Activated T-cell treated with anti-CD3 and anti-CD28 coated beads for 48 hours (primary cell): ENCODE measurements at places on chromosomes 12 and 14.

GRCh38 chr14:85607651-85608081, 77.7 kb downstream of the FLRT2 start:
- DNase-seq, result no peak

DNA sequence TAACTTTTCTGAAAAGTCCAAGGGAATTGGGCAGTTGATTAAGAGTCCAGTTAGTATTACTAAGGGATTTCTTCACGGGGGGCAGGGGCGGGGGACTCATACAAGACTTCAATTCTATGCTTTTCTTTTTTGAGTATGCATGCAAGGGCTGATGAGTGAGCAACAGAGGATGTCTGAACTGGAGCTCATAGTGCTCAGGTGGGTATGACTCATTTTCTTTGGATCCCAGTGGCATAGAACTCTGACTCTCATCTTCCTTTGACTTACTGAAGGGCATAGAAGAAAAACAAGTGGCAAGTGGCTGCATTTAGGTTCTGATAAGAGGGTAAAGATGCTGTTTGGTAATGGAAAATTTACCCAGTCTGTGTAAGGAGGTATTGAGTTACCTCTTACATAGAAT, 749.2 kb downstream of the NOVA1 start:
- DNase-seq, result no peak

- no peak for DNase-seq
These were observed 642.1 kb downstream of the NOVA1 start for GRCh38 chr14:25955772-25956171.

- DNase-seq, result no peak
These were observed 236.3 kb downstream of the SLC25A21 start for GRCh38 chr14:36935976-36936678.

- no peak for DNase-seq
These were observed 44.6 kb upstream of the KITLG start for GRCh38 chr12:88624911-88625310.

GRCh38 chr14:38623661-38624060, 367.8 kb upstream of the CLEC14A start:
- DNase-seq, result no peak

DNA sequence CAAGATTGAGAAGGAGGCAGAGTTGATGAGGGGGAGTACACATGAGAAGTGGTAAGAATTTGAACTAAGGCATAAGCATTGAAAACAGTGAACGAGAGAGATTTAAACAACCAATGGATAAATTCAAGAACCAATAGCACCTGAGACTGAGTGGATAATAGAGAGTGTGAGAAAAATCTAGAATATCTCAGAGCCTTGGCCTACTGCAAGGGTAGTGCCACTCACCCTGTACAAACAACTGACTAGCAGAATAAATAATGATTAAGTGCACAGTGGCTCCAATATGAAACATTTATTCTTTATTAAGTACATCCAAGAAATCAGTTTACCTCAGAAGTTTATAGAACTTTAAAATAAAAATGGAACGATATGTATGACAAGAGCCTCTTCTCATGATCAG, 54.4 kb downstream of the CAPS2 start:
- no peak for DNase-seq

DNA sequence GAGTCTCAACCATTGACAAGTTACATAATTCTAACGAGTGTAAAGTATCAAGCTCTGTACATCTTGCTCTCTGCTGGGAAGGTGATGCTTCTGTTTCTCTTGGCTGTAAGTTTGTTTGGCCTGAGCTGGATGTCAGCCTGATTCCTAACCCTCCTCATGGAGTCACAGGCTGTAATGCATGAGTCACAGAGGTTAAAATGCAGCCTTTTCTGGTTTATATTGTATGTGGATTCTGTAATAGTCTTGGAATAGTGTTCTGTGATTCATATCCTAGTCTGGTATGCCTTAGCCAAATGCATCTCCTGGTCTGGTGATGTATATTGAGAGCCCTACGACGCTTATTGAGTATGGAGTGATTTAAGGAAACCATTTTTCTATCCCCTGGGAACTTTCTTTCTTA, 104.5 kb upstream of the FRMD6 start:
- DNase-seq, result no peak

- no peak for DNase-seq
These were observed 37.8 kb downstream of the ERGIC2 start for GRCh38 chr12:29343022-29343799.

- DNase-seq, result no peak
These were observed 1039.3 kb upstream of the FOXG1 start for GRCh38 chr14:27727251-27727770.

- no peak for DNase-seq
These were observed 104.0 kb upstream of the ATF1 start for GRCh38 chr12:50659690-50660424.

GRCh38 chr14:88562532-88562830, 356 bp upstream of the ZC3H14 start:
- no peak for DNase-seq

DNA sequence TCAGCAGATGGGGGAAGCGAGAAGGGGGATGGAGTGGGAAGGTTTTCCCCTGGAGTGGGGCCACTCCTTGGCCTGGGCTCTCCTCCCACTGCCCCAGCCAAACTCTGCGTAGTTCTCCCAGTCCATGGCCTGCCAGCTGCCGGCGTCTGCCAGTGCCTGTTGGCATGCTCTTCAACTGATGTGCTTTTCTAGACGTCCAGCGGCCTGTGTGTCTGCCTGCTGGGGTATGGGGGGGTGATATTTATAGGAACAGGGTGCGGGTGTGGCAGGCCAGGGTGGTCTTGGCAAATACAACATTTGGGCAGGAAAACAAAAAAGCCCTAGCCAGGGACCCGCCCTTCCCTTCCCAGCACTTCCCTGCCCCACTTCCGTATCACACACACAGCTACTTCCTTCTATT, 786.3 kb upstream of the NOVA1 start:
- DNase-seq, result no peak

DNA sequence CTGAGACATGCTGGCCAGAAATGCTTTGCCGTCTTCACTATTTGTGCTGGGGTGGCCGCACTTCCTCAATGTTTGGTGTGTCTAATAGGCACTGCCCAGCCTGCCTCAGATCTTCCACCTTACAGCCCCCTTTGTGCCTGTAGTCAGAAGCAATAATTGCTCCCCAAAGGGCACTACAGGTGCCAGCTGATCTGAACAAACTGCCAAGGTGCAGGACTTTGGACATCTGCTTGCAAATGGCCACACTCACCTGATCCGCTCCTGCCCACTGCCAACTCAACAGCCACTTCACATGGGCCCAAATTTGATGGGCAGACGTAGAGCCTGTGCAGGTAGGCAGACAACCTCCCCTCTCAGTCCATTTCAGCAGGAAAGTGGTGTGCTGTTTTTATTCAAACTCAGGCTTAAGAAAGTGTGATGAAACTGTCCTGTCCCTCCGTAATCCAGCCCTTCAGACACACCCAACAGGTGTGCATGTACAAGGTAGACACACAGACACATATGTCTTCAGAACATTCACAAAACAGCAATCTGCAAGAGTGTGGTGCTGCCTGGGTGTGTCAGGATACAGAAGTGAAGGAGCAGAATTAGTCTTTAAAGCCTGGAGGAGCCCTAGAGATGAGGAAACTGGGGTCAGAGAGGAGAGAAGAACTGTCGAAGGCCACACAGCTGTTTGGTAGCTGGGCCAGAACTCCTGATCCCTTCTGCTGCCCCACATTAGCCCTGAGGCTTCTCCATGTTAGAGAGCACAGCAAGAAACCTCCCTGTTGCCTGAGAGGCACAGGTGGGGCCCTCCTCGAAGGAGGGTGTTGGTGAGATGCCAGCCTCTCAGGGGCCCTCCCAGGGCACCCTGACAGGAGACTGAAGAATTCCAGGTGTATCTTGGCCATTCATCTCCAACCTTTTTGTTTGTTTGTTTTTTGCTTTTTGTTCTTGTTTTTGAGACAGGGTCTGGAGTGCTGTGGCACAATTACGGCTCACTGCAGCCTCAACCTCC, 4.4 kb upstream of the KRT75 start:
- no peak for DNase-seq

GRCh38 chr12:106227641-106228319, 20.0 kb downstream of the CKAP4 start:
- no peak for DNase-seq

GRCh38 chr14:61861320-61861865, 99.2 kb downstream of the SNAPC1 start:
- no peak for DNase-seq

- no peak for DNase-seq
These were observed 11.5 kb upstream of the IL22 start for GRCh38 chr12:68264857-68265256.

- DNase-seq, result no peak
These were observed 7.6 kb downstream of the ISM2 start for GRCh38 chr14:77491056-77491455.

GRCh38 chr14:63857466-63858030, 4.7 kb downstream of the SYNE2 start:
- no peak for DNase-seq

DNA sequence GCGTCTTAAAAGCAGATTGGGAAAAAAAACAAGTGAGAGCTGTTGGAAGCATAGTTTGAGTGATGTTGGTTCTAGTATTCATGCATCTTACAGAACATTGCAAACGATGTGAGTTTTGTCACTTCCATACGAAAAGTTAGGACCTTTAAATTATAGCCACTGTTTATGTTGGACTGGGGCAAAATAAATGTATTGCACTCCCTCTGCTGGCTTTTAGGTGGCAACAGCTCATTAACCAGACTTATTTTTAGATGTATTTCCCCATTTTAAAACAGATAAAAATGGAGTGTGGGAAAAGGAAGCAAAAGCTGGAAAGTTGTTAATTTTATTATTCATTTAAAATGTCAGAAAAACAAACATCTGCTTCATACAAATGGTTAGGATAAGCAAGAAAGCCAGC, 111.9 kb downstream of the LGR5 start:
- no peak for DNase-seq

DNA sequence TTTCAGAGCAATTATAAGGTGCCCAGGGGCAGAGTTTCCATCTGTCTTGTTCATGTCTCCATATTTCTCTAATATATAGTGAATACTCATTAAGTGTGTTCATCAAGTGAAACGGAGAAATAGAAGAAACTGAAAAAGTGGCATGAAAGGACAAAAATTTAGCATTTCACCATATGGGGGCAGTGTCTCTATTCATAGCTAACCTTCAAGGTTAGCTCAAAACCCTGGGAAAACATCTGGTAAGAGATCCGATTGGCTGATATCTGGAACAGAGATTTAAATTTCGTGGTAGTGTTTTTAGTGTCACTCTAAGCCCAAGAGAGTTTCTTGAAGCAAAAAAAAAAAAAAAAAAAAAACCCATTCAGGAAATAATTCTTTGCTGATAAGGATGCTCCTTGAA, 367.5 kb downstream of the DAD1 start:
- DNase-seq, result no peak

DNA sequence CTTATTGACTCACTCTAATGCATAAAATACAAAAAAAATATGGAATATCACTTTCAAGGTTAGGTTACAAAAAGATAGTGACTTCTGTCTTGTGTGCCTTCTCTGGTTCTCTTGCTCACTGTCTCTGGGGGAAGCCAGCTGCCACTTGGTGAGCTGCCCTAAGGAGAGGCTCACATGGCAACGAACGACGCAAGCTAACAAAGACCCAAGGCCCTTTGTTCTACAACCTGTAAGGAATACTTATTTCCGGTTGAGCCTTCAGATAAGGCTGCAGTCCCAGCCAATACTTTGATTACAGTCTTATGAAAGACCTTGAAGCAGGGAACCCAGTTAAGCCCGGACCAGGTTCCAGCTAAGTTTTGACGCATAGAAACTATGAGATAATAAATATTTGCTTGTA, 242.4 kb upstream of the TBX3 start:
- no peak for DNase-seq

- DNase-seq, result no peak
These were observed 748.8 kb downstream of the C12orf50 start for GRCh38 chr12:87280356-87280755.

GRCh38 chr12:3633396-3633795, 119.5 kb downstream of the CRACR2A start:
- DNase-seq, result no peak

- no peak for DNase-seq
These were observed 148.7 kb downstream of the BCL11B start for GRCh38 chr14:99123208-99123870.

DNA sequence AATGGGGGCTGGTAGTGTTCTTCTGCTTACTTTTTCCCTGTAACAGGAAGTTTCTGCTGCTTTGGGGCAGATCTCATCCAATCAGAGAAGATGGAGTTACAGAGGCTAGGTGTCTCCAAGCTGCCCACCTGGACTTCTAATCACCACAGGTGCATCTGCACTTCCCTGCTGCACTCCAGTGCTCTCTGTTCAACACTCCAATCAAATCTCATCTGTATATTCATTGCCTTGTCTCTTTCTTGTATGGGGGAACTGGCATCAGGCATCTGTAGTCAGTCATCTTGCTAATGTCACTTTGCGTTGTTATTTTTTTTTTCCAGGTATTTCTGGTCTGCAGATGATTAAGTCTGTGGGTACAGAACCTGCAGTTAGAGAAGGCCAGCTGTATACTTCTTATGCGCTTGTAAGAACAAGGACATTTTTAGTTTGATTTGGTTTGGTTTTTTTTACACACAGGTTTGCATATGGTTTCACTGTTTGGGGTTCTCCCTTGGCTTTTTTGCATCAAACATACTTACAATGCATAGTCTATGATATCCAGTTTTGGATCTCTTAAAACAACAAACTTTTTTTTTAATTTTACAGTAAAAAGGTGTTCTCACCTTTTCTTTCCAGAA, 116.0 kb downstream of the METTL25 start:
- DNase-seq, result no peak

GRCh38 chr14:63228217-63228616, 24.0 kb downstream of the RHOJ start:
- DNase-seq, result no peak

DNA sequence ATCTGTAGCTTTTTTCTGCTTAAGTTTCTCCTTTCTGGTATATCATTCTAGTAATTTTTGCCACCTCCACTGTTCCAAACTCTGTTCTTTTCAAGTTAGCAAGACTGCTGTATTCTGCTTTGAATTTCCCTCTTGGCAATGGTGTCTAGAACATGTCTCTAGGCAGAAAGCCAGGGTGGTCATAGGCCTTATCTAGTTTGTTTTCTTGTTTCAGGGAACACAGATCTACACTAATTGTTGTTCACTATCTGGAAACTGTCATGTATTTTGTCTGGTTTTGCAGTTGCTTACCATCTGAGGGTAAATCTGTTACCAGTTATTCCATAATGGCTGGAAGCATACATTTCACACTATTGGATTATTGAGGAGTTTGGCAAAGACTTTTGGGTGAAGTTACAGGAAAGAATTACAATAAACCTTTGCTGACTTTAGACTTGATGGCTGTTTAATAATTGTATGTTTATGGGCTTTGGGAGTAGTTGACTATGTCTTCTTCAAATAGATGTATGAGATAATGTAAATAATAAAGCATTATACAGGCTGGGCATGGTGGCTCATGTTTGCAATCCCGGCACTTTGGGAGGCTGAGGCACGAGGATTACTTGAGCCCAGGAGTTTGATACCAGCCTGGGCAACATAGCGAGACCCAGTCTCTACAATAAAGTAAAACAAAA, 41.4 kb downstream of the FUT8 start:
- DNase-seq, result no peak

- no peak for DNase-seq
These were observed 34.3 kb downstream of the GALNT9 start for GRCh38 chr12:132295101-132295526.
